Stimulated activated CD8-positive, alpha-beta memory T cell treated with anti-CD3 and anti-CD28 coated beads, Interleukin-7, amount 100 ng/mL, for 1 hour (primary cell): ENCODE measurements at places on chromosomes 5 and 9.

DNA sequence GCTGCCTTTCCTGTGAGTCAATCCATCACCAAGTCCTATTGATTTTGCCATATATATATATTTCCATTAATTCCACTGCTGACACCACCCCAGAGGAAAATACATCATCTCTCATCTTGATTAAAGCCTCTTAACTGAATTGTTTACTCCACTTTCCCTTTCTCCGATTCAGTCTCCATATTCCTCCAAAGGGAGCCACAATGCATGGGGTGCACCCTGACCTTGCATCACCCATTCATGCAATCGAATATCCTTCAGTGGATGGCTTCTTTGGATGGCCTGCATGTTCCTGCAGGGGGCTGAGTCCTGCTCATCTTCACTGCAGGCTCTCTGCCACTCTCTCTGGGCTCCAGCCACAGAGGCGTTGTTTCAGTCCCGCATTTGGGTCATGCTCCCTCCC lies 231.0 kb downstream of the SNX18 start:
- no peak for DNase-seq

DNA sequence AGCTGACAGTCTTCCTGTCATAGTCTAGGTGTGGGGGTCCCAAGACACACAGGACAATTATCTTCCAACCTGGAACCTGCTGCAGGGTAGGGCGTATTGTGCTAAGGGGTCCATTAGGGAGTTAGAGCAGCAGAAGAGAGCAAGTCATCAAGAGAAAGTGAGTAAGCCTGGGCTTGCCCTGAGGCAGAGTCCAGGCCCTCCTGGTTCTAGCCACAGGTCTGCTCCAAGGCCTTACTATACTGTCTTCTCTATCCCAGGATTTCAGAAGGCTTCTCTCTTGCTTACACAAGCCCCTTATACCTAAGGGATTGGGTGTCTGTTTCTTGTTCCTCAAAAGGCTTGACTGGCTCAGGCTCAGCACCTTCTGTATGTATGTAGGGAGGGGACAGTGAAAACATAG lies 7.7 kb downstream of the P4HA2 start:
- DNase-seq: no peak

GRCh38 chr5:36155291-36155690 lies 3.4 kb downstream of the SKP2 start:
- DNase-seq: no peak

- no peak for DNase-seq
Observed at GRCh38 chr9:129962451-129962864, 80.5 kb downstream of the FNBP1 start.

- DNase-seq: no peak
Observed at GRCh38 chr5:158382473-158382872, 523.5 kb upstream of the CLINT1 start.

DNA sequence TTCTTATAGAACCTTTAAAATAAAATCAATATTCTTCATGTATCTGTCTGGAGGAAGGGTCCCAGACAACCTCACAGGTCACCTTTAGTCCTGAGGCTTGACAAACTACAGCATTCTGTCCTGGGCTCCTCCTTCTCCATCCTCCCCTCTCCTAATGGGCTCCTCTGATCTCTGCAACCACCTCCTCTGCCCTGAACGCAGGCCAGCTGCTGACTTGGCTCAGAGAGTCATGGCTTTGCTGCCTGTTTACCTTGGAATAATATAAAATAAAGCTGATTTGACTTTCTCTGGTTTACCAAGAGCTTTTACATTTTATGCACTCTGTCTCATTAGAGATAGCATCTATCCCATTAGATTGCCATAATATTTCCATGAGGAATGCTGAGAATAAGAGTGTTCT lies 159.4 kb downstream of the SEMA6A start:
- no peak for DNase-seq

GRCh38 chr9:135410421-135410820 lies 69.2 kb upstream of the PPP1R26 start:
- DNase-seq: no peak

- DNase-seq: no peak
Observed at GRCh38 chr9:128254362-128254761, 21.4 kb downstream of the GOLGA2 start.

DNA sequence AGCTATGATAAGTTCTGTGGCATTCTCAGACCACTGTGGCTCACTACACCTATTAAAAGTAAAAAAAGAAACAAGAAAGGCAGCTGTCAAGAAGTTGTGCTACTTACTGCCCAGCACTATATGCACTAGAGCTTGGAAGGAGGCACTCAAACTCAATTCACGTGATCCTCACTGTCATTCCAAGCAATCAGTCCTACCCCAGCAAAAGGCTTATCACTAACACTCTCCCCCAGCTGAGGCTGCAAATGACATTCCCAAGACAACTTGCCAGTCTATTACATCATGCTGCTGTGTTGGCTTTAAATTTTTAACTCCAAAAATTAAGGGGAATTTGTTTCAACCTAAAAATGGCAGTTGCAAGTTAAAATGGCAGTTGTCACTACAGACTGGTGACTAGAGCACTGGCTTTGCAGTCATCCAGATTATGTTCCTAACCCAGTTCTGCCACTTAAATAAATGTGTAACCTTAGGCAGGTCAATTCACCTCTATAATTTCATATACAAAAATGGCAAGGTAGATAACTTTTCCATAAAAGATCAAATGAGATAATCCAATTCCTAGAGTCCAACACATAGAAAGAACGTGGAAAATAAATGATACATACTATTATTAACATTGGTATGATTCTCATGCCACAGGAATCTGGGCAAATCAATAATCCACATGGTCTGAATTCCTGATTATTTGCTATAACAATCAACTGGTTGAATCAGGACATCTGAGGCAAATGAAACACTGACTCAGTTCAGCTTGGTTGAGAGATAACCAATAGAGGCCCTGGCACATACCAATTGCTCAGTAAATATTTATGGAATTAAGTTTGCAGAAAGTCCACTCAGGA lies 52.4 kb downstream of the FBXW11 start:
- no peak for DNase-seq

GRCh38 chr5:35302544-35302943 lies 72.3 kb upstream of the PRLR start:
- DNase-seq: no peak

- DNase-seq: no peak
Observed at GRCh38 chr5:149697001-149697400, 33.1 kb upstream of the PPARGC1B start.

DNA sequence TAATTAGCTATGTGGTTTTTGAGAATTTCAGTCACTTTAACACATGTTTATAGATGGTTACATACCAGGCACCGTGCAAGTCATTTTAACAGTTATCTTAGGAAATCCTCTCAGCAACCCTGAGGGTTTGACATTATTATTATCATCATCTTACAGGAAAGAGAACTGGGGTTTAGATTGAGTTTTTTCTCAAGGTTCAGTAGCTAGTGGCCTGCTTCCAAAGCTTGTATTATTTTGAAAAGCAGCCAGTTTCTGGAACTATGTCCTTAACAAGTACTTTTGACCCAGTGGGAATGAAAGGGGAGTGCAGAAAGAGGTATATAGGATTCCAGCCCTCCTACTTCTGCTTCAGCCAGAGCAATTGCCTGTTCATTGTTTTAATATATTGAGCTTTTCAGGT lies 157.5 kb downstream of the COMMD10 start:
- DNase-seq: no peak

- no peak for DNase-seq
Observed at GRCh38 chr5:139949710-139950109, 93.4 kb downstream of the NRG2 start.

DNA sequence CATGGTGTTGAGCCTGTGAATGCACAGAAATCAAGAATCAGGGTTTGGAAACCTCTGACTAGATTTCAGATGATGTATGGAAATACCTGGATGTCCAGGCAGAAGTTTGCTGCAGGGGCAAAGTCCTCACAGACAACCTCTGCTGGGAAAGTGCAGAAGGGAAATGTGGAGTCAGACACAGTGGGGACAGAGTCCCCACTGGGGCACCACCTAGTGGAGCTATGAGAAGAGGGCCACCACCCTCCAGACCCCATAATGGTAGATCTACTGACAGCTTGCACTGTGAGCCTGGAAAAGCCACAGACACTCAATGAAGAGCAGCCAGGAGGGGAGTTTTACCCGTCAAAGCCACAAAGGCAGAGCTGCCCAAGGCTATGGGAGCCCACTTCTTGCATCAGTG lies 181.9 kb upstream of the SEMA6A start:
- no peak for DNase-seq

DNA sequence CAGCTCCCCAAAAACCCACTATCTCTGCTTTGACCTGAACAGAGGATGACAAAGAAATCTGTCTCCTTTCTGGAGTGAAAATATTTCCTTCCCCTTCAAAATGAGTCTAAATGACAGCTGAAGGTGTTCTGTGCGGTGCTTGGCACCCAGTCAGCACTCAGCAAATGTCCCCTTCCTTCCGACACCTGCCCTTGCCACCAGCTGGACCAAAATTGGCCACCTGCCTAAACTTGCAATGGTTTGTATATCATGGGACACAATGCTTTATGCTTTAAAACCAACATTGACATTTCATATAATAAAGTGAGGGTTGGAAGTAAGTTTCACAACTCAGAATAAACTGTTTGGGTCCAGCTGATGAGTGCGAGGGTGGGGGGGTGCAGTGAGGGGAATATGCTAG lies 7.5 kb upstream of the TTC1 start:
- DNase-seq: no peak

GRCh38 chr9:16401701-16402100 lies 468.8 kb downstream of the BNC2 start:
- no peak for DNase-seq

DNA sequence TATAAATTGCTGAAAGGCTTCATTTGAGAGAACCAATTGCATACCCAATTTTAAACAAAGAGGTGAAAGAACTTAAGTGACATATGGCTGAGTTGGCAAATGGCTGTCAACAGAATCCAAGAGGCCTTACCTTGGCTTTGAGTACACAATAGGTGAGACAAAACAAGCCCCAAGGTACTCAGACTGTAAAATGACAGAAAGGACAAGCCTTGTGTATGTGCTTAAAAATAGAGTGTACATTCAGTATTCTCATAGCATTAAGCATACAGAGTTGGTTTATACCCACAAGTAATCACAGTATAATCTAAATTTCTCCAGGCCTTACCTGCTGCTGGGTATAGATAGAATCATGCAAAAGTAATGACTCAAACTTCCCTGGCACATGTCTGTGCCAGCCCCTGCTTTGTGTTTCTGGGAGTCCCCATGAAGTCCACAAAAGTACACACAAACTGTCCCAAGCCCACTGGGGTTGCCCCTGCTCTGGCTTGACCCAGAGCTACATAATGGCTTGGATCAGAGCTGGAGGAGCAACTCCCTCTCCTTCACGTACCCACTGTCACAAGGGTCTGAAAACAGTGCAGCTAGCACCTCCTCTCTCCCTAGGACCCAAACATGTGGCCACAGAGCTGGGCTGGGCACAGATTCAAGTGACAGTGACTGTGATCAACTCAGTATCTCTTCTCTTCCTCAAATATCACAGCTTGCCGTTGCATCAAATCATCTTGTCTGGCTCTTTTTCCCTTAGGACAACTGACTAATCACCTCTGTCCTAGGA lies 250.8 kb downstream of the ENC1 start:
- DNase-seq: no peak

GRCh38 chr5:149831492-149831891 lies 101.4 kb downstream of the PPARGC1B start:
- no peak for DNase-seq

DNA sequence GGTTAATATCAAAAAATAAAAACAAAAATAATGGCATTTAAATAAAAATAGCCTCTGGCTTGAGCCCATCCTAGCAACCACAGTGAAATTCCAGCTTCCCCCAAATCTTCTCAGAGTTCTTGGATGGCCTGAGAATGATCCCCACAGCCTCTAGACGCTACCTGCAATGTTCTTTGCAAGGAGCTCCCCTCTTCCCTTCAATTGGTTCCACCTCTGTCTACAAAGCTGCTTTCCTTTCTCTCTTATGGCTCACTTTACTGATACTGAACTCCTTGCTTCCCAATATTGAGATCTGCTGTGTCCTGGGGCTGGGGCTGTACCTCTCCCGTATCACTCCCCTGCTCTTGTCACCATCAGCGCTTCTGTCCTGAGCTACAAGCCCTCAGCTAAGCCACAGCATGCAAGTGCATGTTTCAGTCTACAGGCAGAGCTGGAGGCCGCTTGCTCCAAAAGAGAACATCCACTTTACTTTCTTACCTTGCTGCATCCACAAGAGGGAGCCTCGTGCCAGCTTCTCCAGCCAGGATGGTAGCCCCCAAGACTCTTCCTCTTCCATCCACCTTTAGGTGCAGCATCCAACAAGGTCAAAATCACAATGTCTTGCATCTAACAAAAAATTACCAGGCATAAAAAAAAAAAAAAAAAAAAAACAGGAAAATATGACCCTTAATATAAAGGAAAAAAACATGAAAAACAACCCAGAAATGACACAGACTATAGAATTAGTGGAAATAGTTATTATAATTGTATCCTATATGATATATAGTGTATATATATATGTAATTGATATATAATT lies 57.4 kb upstream of the PRSS3 start:
- DNase-seq: no peak

DNA sequence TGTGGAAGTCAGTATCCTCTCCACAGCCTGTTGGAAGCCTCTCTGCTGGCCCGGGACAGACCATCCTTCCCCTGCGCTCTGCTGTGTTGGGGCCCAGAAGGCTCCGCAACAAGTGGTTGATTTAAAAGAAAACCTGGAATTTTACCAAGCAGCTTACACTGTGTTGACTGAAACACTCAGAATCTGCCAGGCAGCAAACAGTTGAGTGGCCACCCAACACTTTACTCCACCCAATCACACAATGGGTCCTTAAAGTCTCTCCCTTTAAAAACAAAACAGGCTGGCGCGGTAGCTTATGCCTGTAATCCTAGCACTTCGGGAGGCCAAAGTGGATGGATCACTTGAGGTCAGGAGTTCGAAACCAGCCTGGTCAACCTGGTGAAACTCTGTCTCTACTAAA lies 28.0 kb upstream of the DMRT3 start:
- DNase-seq: no peak

DNA sequence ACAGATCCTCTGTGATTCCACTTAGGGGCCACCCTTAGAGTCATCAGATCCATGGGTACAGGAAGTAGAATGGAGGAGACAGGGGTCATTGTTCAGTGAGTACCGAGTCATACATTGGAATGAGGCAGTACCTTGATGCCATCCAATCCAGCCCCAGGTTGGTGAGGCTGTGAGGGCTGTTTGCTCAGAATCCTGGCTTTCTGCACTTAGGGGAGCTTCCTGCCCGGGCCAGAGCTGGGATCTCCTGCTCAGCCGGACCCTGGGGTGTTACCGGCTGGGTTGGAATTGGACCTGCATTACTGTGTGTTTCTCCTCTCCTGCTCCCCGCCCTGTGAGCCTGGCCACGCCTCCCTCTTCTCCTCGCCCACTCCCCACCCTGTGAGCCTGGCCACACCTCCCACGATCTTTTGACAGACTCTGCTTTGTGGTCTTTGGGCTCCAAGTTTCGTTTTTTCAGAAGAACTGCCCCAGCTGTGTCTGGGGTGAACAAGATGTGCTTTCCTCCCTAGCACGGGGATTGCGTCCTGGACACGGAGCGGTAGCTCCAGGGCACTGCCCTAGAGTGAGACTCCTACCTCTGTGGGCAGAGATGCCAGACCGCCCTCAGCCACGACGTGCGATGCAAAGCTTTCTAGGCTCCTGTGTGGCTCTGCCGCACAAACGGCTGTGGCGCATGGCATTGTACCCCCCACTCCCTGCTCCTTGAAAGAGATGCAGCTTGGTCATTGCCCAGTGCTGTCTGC lies 15.4 kb downstream of the TRAF2 start:
- DNase-seq: no peak
